Gastroesophageal sphincter (tissue), 4 donors: ENCODE measurements at places on chromosomes 1 and 21.

GRCh38 chr1:46053734-46054133, 78.7 kb downstream of the PIK3R3 start:
- H3K27ac ChIP-seq, result no peak overlapping the region
- H3K27me3 ChIP-seq, result no peaks in the 10 kb centered on the region
- ATAC-seq, result no peak

DNA sequence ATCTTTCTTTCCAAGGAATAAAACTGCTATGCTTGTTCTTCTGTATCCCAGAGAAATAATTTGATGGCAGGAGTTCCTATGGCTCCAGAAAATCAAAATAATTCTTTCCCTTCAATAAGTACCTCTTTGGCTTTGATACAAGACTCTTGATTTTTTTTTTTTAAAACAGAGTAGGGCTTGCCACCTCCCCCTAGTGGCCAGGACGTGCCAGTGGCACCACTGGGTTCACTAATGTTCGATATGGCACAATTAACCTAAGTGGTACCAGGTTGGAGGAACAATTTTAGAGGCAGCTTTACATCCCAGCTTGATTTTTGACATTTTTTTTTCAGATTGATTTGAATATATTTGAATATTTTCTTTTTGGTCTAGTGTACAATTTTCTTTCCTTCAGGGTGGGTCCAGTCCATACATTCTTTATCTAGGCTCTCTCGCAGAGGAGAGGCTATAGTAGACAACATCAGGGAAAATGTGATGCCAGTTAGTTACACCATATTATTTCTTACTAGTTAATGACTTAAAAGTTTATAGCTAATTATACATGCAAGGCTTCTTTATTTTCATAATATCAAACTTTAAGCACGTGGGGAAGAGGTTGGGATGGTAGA, 330.9 kb downstream of the S1PR1 start:
- no peak overlapping the region for H3K4me3 ChIP-seq
- ATAC-seq, result no peak
- no peaks in the 10 kb centered on the region for H3K4me1 ChIP-seq
- H3K27ac ChIP-seq, result no peak overlapping the region
- H3K27me3 ChIP-seq, result no peaks in the 10 kb centered on the region

GRCh38 chr21:14957836-14958235, 107.0 kb downstream of the NRIP1 start:
- ATAC-seq, result no peak
- H3K27me3 ChIP-seq, result no peaks in the 10 kb centered on the region
- no peak overlapping the region for H3K4me3 ChIP-seq
- no peaks in the 10 kb centered on the region for H3K36me3 ChIP-seq

- peak; percentile 25 for ATAC-seq
- no peak overlapping the region for H3K27ac ChIP-seq
- H3K4me1 ChIP-seq, result peaks cover 17% of the 10 kb centered on the region
- no peak overlapping the region for H3K4me3 ChIP-seq
- H3K27me3 ChIP-seq, result no peaks in the 10 kb centered on the region
Measured at GRCh38 chr1:182301467-182302198, 90.0 kb downstream of the GLUL start.

- H3K4me3 ChIP-seq, result peak within 1 kb of the TSS; percentile 72
- peaks cover 61% of the 10 kb centered on the region for H3K4me1 ChIP-seq
- ATAC-seq, result peak; percentile 62
Measured at GRCh38 chr21:45404730-45405270, at the start of gene COL18A1. Gene COL18A1, plus strand, starts transcription at chr21:45405165. Its CDS starts 66 bp downstream, at chr21:45405231.

DNA sequence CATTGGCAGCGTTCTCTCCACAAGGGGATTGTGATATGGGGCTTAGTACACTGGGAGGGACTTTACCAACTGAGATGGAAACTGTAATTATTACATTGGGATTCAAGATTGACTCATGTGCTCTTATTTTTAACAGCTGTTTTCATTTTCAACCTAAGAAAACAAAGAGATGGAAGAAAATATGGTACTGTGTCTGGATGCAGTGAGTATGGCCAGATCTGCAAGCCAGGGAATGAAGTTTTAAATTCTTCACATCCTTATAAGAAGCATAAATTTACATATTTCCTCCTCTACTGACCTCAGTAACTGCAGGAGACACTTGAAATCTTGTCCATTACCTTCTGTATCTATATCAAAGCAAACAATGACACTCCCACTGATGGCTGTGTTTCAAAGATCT, 81.5 kb upstream of the EDEM3 start:
- H3K4me3 ChIP-seq, result no peak overlapping the region
- ATAC-seq, result no peak
- peaks cover 38% of the 10 kb centered on the region for H3K4me1 ChIP-seq
- no peaks in the 10 kb centered on the region for H3K27me3 ChIP-seq
- peak overlapping the region; percentile 67 for H3K27ac ChIP-seq
